ENCODE measurements at places on chromosomes 7 and 10. TPM values are rescaled to one million over a fixed set of nuclear protein-coding genes. Genes with fewer than 3 reads are reported as not detected.

GRCh38 chr7:27189295-27189996 lies 4.4 kb upstream of the HOXA11 start:
- no peak for DNase-seq

- DNase-seq = no peak
Observed at GRCh38 chr7:92325173-92325572, 79.4 kb downstream of the ANKIB1 start.

GRCh38 chr10:6314620-6315205 lies 112.0 kb downstream of the PFKFB3 start:
- no peak for DNase-seq

- peak; percentile 27 for DNase-seq
Observed at GRCh38 chr7:66626331-66626934, 2.2 kb upstream of the KCTD7 start.

DNA sequence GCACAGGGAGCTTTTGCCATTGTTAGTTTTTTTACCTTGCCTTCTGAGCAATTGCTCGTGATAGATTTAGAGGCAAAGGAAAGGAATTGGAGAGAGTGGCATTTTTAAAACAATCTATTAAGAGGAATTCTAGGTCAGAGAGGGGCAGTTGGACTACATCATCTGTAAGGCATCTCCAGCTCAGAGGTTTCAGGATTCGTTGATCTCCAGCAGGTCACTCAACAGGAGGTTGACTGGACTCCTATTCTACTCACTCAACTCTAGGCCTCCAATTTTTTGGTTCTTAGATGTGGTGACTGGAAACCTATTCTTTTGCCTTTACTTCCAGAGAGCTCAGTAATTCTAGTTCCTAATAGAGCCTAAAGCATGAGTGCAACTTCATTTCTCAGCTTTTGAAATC lies 42.8 kb downstream of the TBXAS1 start:
- DNase-seq = peak; percentile 48

DNA sequence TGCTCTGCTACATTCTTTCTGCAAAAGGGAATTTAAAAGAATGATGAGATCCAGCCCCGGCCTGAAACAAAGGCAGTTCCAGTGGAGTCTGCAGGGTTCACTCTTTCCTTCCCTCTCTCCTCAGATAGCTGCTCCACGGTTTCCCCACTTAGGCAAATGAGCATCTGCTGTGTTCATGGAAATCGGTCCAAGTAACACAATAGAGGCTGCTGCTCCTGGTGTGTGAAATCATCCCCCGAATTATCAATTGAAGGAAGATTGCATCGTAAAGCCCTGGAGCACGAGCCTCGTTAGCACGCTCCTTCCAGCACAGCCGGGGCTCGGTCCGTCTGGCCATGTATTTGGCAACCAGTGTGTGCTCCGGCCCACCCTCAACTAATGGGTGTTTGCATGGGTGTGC lies 108.3 kb upstream of the DPP6 start:
- no peak for DNase-seq

DNA sequence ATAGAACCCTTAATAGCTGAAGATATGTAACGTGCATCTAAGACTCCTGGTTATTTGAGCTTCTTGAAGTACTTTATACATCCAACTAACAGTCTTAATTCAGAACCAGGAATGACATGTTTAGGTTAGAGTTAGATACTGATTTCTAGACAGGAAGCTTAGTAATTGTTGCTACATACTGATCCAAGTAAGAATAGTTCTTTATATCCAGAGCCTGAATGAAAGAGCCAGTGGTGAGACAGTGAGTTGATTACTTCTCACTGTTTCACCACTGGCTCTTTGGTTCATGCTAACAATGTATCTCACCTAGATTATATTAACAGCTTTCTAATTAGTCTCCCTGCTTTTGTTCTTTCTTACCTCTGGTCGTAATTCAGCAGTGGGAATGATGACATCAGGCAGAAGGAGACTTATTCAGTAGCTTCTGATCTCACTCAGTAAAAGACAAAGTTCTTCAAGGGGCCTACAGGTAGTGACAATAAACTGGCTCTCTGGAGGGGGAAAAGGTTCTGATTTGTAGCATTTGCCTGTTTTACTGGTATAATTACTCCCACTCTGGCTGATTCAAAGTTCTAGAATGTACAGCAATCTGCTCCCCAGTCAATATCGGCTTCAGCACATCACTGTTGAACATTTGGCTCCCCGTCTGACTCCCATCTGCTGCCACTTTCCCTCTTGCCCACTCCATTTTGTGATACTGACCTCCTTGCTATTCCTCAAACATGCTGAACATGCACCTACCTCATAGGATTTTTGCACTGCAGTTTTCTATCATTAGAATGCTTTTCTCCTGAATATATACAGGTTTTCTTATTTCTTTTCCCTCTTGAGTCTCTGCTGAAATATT lies 29.1 kb downstream of the MCU start:
- DNase-seq = no peak

DNA sequence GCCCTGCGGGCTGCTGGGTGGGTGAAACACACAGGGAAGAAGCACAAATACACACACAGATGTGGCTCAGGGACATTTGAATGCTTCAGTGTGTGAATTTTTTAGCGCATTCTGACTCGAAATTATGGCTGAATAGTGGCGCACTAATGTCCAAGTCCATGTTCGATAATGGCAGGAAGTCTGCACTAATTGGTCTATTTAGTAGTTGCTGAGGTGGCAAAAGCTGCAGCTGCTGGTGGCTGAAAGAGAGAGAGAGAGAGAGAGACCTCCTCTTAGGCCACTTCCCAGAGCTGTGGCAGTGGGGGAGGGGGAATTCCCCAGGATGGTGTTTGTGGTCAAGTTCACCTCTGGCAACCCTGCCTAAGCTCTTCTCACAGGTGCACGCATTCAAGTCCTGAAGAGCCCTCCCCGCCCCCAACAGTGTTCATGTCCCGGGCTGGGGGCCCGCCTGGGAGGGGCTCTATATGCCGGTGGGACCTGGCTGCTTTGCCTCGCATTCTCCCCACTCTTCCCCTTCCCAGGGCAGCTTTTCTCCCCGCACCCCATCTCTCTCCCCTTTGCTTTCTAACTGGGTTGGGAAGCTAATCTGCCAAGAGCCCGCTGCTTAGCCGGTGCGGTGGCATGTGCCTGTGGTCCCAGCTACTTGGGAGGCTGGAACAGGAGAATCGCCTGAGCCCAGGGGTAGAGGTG lies 6.0 kb upstream of the MNX1 start:
- no peak for DNase-seq

DNA sequence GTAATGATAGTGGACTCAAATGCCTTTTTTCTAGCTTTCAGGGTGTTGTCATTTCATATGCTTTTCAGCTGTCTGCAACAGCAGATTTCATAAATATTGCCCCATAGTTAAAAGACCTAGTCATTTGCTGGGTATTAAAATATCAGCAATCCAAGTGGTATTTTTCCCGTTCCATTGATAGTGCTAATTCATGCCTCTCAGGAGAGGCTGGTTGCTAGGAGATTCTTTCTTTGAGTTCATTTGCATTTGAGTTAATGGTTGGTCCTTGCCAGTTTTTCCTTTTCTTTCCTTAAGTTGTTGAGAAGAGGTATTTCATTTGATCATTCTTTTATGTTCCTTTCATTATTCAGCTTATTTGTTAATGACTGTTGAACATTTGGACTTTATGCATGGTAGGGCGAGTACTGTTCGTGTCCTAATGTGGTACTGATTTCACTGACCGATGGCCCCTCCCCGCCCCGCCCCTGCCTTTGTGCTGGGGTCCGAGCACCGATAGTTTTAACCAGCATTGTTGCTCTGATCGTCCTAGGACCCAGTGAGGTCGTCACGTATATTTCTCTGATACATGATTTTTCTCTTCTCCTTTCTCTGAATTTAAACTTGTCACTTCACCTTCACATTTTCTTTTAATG lies 128.6 kb downstream of the CCNY start:
- DNase-seq = peak; percentile 50

DNA sequence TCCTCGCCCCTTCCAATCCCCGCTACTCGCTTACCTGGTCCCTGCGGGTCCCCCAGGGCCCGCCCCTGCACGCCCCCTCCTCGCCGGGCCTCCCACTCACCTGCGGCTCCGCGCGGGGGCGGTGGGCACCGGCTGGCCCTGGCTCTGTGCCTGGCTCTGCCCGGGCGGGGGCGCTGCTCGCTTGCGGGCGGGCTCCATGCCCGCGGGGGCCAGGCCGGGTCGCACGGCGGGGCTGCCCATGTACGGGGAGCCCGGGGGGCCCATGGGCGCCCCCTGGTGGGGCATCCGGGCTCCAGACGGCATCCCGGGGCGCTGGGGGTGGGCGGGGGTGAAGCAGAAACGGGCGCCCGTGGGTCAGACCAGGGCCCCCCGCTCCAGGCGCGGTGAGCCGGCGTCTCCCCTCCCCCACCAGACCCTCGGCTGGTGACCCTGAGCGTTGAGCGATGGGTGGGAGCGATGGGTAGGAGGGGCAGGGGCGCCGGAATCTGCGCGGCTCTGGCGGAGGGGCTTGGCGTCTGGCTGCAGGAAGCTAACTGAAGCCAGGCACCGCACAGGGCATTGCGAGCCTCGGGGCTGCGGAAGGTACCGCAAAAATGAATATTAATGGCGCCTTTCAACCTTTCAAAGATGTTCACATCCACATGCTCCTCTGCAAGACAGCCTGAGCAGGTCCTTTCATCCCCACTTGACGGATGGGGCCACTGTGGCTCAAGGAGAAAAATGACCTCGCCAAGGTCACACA lies 3.0 kb downstream of the SMARCD3 start:
- DNase-seq = no peak

The TUBAL3 gene
- not detected for polyA plus RNA-seq

The TMEM213 gene
- polyA plus RNA-seq = not detected

The WASHC2C gene
- 54.7 TPM for polyA plus RNA-seq
